A549 treated with dexamethasone at 1 μM for 4 hours (cell line): ENCODE measurements at places on chromosomes 4 and X. TPM values are rescaled to one million over a fixed set of nuclear protein-coding genes. Genes with fewer than 3 reads are reported as not detected.

NSG1 gene
- total RNA-seq = 9.9 to 13.5 TPM (median 11.3 TPM) in 5 replicates

HSD17B11 gene
- 46.0 to 61.8 TPM (median 57.0 TPM) in 5 replicates for total RNA-seq

IL3RA gene
- total RNA-seq = 0.09 to 0.44 TPM (median 0.20 TPM) in 5 replicates

PRRG3 gene
- not detected in 5 replicates for total RNA-seq

FAM47C gene
- not detected in 5 replicates for total RNA-seq

RHOXF1 gene
- not detected in 5 replicates for total RNA-seq

KLHL15 gene
- total RNA-seq = 3.1 to 4.5 TPM (median 3.6 TPM) in 5 replicates

PLP1 gene
- 0.07 TPM in 1 of 5 replicates, not detected in the others for total RNA-seq

SRPX2 gene
- 1.8 to 3.4 TPM (median 2.7 TPM) in 5 replicates for total RNA-seq

TMEM31 gene
- 0.12 TPM in 1 of 5 replicates, not detected in the others for total RNA-seq

HHIP gene
- 0.49 to 1.4 TPM (median 0.66 TPM) in 5 replicates for total RNA-seq

PPP1R2C gene
- not detected in 5 replicates for total RNA-seq

ZNF185 gene
- total RNA-seq = 6.6 to 8.8 TPM (median 7.7 TPM) in 5 replicates

ADH6 gene
- total RNA-seq = 0.12 TPM in 1 of 5 replicates, not detected in the others

PI4K2B gene
- total RNA-seq = 4.8 to 7.6 TPM (median 6.8 TPM) in 5 replicates

TLR1 gene
- total RNA-seq = 0.14 to 0.27 TPM (median 0.17 TPM) in 5 replicates

ARAF gene
- total RNA-seq = 40.3 to 59.5 TPM (median 55.8 TPM) in 5 replicates

HS6ST2 gene
- 0.08 to 0.21 TPM (median 0.15 TPM) in 5 replicates for total RNA-seq

KLHL4 gene
- total RNA-seq = 5.2 to 7.7 TPM (median 7.0 TPM) in 5 replicates

LRP2BP gene
- 0.07 to 0.27 TPM (median 0.12 TPM) in 5 replicates for total RNA-seq

CACNA1F gene
- not detected in 5 replicates for total RNA-seq

MAGED2 gene
- total RNA-seq = 70.7 to 84.9 TPM (median 79.1 TPM) in 5 replicates

NCAPG gene
- total RNA-seq = 19.3 to 32.3 TPM (median 25.9 TPM) in 5 replicates

RWDD4 gene
- total RNA-seq = 17.5 to 20.0 TPM (median 19.6 TPM) in 5 replicates

PCYT1B gene
- total RNA-seq = 0.02 to 0.08 TPM (median 0.05 TPM) in 5 replicates

FAM9B gene
- 0.06 to 0.09 TPM in 2 of 5 replicates, not detected in the others for total RNA-seq

AWAT2 gene
- not detected in 5 replicates for total RNA-seq

KCNIP4 gene
- total RNA-seq = not detected in 5 replicates

ALB gene
- total RNA-seq = 0.19 to 0.26 TPM in 2 of 5 replicates, not detected in the others
